ENCODE measurements at places on chromosomes 1 and 21.
A peak's percentile ranks its signal among the peaks of the same experiment; 100 is the strongest.

DNA sequence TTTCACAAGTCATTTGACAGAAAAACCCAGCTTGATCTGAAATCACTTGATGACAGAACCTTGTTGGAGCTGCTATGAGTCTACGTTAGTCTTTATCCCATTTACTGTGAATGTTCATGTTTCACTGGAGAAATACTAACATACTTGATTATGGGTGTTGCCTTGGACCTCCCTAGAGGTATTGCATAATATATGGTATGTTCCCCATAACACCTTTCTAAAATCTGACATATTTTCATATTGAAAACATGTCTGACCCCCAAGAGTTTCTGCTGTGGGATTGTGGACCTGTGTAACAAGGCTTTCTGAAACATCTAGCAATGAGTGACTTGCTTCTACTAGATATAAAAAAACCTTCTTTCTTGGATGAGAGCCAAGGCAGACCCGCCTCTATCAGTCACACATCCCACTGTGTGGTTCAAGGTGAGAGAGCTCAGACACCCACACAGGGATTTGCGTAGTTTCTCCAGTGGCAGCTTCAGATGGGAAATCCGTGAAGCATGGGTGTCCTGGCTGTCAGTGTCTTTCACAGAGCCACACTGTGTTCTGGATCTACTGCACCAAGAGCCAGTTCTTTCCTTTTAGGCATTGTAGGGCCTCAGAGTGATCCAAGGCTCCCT, 4.6 kb downstream of the NENF start:
- DNase-seq = no peak

- DNase-seq = peak; percentile 97
Observed at GRCh38 chr1:151281969-151282882, at the start of gene ZNF687. Gene ZNF687 (plus strand): TSS chr1:151282299. CDS start chr1:151286292, 3,993 bp downstream.

GRCh38 chr1:203600782-203601513, 25.7 kb upstream of the ATP2B4 start:
- no peak for DNase-seq

DNA sequence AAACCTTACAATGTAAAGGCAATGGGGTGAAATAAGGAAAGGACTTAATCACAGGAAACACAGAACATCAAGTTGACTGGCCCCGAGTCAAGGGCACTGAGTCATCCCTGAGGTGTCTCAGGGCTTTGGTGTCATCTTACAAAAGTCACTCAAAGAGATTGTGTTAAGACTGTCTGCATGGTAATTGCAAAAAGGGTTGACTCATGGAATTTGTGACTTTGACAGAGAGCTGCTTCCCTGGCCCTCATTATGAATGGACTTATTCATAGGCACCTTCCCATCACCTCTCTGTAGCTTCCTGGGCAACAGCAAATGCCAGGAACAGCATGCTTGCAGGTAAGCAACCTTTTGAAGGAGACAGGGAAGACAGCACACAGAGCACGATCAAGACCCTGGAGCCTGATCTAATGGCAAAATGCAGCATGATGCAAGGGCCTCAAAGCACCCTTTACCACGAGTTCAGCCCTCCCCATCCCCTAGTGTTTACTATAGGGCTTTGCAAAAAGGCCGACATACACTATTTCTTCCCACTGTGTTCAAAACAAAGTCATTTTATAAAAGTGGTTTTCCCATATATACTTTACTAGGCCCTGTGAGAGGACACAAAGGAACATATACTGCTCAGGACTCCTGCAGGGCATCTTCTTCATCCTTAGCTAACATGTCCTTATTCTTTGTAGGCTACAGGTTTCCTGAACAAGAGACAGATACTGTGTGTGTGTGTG, 17.1 kb downstream of the ZP4 start:
- no peak for DNase-seq

- DNase-seq = no peak
Observed at GRCh38 chr1:27666791-27667254, 5.2 kb downstream of the IFI6 start.

- DNase-seq = no peak
Observed at GRCh38 chr1:89822109-89822962, 1.5 kb downstream of the LRRC8D start.

DNA sequence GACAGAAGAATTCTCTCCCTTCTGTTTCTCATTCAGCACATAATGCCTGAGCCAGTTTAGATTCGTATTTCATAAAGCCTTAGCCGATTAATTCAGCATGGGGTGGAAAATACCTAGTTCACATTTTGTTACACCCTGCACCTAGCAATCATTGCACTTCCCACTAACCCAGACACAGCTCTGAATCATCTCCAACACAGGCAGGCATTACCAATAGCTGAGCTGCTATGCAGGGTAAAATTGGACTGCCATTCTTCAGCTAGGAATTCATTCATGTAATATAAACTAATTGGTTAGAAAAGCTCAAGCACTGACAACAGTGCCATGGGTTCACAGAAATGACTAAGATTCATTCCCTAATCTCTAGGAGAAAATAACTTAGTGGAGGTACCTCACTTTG, 26.9 kb upstream of the NKAIN1 start:
- no peak for DNase-seq

DNA sequence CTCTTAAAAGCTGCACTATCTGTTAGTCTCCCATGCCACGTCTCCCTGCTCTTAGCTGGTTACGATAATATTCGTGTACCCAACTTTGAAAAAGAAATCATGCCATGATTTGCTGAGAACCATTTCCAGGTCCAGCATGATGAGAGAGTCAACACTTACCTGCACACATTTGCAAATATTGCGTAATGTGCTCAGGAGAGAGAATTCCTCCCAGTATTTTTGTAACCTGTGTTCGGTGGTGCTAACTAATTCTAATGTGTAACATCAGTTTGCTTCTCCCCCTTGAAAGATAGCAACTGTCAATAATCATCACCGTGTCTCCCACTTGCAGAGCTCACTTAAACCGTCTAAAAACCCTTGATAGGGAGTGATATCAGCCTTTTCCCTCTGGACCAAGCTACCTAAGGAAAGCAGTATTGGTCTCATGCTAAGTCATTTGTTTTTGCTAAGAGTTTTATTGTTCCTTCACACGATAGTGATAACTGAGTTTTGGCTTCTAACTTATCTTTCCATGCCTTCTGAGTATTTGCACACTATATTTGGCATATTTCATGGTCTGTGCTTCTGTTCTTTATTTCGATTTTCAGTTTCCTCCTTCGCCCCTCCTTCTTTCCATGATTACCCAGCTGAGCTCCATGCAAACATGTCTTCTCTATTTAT, 61.1 kb upstream of the IRF2BP2 start:
- no peak for DNase-seq

DNA sequence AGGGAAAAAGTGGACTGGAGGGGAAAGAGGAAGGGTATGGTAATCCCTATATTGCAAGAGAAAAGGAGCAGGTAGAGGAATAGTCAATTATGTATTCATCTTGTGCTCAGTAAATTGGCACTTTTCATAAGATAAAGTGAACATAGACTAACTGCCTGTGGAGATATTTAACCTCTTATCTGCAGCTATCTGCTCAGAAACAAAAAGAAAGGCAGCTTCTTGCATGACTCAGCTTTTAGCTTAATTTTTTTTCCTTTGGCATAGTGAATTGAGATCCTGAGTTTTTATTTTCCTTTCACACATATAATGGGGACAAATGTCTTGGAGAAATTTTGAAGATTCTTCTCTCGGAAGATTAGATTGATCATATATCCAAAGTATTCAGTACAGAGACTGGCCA, 127.6 kb upstream of the F3 start:
- no peak for DNase-seq

GRCh38 chr1:75953461-75953860, 21.3 kb upstream of the ASB17 start:
- no peak for DNase-seq

- DNase-seq = no peak
Observed at GRCh38 chr1:228691926-228692325, 43.4 kb upstream of the RHOU start.

- DNase-seq = no peak
Observed at GRCh38 chr1:235279694-235280093, 48.3 kb downstream of the ARID4B start.

DNA sequence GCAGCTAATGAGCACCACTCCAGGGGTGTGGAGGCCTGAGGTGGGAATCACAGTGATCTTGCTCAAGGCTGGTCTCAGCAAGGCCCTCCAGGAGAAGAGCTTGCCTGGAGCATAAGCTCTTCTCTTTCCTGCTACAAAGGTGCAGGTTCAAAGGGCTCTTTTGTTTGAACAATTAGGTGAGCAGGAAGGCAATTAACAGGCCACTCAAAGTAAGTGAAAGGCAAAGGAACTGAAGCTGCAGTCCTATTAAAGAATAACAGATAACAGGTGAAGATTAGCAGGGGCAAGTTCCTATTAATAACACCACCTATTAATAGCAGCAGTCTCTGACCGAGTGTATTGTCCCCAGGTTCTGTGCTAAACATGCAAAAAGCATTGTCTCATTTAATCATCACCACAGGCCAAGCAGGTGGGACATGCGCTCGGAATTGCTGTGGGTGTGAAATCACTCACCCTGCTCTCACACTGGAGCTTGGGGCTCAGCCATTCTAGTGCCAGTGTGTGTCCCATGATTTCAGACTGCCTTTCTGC, 113.8 kb downstream of the RHOU start:
- no peak for DNase-seq

- no peak for DNase-seq
Observed at GRCh38 chr1:36590771-36591170, 108.1 kb upstream of the CSF3R start.

DNA sequence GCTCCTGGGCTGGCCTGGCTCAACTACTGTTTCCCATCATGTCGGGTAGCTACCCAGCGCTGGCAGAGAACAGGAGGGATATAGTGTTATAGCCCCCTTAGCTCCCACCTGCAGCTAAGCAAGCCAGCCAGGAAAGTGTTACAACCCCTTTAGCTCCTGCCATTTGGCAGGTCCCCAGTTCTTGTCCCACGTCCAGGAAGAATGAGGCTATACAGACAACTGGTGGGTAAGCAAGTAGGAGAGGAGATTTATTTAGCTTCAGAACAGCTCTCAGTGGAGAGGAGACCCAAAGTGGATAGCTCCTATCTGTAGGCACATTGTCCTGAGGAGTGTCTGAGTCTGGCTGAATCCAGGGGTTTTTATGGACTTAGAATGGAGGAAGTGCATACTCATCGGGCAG, 741.1 kb upstream of the B3GALT2 start:
- DNase-seq = no peak

DNA sequence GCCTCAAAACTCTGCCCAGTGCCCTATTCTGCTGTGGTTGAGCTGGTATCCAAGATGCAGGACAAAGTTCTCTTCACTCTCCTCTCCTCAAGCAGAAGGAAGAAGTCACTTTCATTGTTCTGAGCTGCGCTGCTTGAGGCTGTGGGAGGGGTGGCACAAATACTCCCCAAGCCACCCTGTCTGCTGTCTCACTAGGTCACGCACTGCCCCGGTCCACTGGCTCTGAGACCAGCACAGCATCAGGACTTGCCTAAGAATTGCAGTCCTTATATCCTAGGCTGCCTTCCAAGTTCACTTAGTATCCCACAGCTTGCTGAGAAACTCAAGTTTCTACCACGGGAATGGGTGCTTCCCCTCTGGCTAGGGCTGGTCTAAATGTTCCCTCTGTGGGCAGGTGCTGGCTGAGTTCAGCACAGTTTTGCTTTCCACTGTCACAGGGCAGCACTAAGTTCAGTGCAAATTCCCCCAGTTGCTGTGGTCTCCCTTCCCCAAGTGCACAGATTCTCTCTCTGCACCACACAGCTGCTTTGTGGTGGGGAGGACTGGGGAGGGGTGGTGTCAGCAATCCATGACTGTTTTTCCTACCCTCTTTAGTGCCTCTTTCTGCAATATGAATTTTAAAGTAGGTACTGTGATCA, 32.4 kb downstream of the SLC9C2 start:
- no peak for DNase-seq

GRCh38 chr21:27548486-27548885, 581.6 kb upstream of the ADAMTS5 start:
- DNase-seq = no peak

DNA sequence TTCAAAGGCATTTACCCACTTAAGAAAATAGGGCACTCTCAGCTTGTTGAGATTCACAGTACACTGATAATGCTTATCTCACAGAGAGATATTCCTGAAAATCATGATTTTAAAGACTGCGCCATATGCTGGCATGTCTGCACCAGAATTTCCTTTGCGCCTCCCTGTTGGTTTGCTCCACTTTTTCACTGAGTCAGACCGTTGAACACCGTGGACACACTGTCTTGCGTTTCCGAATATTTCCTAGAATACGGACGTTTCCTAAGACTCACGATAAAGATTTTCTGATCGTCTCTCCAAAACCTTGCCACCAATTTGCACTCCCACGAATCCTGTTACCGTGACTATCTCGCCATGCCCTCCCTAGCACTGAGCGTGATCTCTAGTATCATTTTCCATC, 497 bp upstream of the C1orf115 start:
- no peak for DNase-seq

- no peak for DNase-seq
Observed at GRCh38 chr21:15057285-15057684, 7.5 kb downstream of the NRIP1 start.

GRCh38 chr1:8090241-8090702, 64.2 kb upstream of the ERRFI1 start:
- DNase-seq = no peak

- DNase-seq = no peak
Observed at GRCh38 chr1:202959276-202959620, 1.1 kb upstream of the ADIPOR1 start.

- no peak for DNase-seq
Observed at GRCh38 chr1:47785561-47786271, 211.5 kb downstream of the TRABD2B start.

DNA sequence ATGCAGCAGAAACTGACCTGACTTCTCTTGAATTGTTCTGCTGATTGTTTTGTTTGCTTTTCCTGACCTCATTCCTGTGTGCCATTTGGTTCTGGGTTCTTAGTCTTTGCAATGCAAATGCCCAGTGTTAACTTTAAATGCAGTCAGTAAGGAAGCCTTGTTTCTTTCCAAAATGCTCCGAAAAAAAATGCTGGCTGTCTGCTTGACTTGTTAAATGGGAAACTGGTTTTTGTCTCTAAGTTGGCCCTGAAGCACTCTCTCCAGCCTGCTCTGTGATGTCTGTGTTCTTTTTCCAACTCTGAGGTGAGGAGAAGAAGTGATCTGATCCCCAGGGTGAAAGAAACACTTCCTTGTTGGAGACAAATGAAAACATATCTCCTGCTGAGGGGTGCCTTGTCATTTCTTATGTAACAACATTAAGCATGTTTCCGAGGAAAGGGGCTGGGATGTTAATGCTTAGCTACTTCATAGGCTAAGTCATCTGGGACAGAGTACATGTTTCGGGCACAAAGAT, 256.3 kb upstream of the ADGRL4 start:
- no peak for DNase-seq

- DNase-seq = peak; percentile 42
Observed at GRCh38 chr1:19240673-19241538, 10.4 kb downstream of the EMC1 start.

- DNase-seq = no peak
Observed at GRCh38 chr1:185239861-185240260, 77.2 kb downstream of the IVNS1ABP start.
